Cardiac muscle cell (in vitro differentiated cells and primary cell): ENCODE measurements at places on chromosomes 12 and 14. TPM values are rescaled to one million over a fixed set of nuclear protein-coding genes. Genes with fewer than 3 reads are reported as not detected.

- H3K27ac ChIP-seq: no peak overlapping the region
- H3K27me3 ChIP-seq: no peaks in the 10 kb centered on the region
- H3K36me3 ChIP-seq: no peaks in the 10 kb centered on the region
- peaks cover 10% of the 10 kb centered on the region for H3K4me1 ChIP-seq
Measured at GRCh38 chr12:8899830-8900229, 14.5 kb upstream of the PHC1 start.

GRCh38 chr14:95877633-95878032, 1.0 kb downstream of the TUNAR start:
- no peaks in the 10 kb centered on the region for H3K36me3 ChIP-seq
- no peak overlapping the region for H3K27ac ChIP-seq
- peaks cover 56% of the 10 kb centered on the region for H3K27me3 ChIP-seq
- H3K4me1 ChIP-seq: peaks cover 14% of the 10 kb centered on the region
- no peak overlapping the region for H3K4me3 ChIP-seq

DNA sequence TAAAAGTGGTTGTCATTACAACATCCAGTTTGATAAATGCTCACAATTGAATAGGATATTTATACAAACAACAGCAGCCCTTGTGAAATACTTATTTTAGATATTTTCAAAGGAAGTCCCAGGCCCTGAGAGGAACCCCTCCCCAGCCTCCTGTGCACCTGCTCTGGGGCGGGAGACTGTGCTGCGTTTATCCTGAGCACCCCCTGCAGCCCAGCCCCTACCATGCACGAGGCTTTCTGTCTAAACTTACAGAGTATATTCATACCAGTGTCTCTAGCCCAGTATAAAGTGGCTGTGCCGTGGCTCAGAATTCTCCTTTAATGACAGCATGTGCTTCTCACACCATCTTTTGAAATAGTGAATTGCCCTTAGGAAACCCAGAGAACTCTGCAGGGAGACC, 1084.3 kb downstream of the TMEM121 start:
- H3K27ac ChIP-seq: no peak overlapping the region
- no peak overlapping the region for H3K4me3 ChIP-seq
- H3K4me1 ChIP-seq: no peaks in the 10 kb centered on the region
- H3K27me3 ChIP-seq: no peaks in the 10 kb centered on the region

DNA sequence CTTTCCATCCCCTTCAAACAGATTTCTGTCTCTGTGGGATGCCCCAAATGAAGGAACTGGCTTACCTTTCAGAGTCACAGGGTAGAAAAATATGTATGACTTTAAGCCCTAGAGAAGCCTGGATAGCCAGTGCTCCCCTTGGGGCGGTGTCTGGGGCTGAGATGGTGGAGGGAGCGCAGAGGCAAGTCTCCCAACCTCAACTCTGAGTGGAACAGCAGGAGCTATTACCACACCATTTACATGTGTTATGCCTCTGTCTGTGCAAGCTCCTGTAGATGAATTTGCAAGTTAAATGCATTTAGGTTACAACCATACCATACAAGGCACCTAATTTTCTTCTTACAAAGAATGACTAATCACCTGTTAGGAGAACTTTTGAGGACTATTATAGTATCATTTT, 50.4 kb upstream of the CLMN start:
- no peaks in the 10 kb centered on the region for H3K4me1 ChIP-seq
- H3K36me3 ChIP-seq: no peaks in the 10 kb centered on the region
- no peak overlapping the region for H3K27ac ChIP-seq
- no peak overlapping the region for H3K4me3 ChIP-seq

Gene ARHGAP9
- total RNA-seq: 0.07 and 2.3 TPM in 2 replicates

Gene NRXN3
- total RNA-seq: 0.69 and 1.1 TPM in 2 replicates
